Nucleus accumbens (tissue), 56 donors: ENCODE measurements at places on chromosomes 5 and 9.

DNA sequence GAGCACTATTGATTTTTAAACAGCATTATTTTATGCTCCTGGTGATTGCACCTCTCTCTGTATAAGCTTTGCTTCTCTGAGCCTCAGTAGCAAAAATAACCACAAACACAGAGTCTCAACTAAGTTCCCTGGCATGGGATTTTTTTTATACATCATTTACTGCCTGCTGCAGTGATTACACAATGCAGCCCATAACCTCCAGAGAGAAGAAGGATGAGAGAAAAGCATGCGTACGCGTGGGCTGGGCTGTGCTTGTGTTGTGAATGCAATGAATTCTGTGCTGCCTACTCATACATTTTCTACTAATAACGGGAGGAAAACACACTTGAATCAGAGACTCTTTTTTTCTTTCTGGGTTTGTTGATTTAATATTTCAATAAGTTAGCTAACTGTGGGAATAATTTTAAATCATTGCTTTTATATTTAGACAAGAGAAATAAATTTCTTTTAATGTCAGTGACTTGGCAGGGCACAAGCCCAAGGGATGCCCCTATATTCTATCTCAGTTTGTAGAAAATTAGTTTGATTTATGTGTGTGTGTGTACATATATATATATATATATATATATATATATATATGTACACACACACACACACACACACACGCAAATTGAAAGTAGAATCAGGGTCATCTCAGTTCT is 351.5 kb downstream of the MED10 start:
- peak; percentile 46 for DNase-seq

DNA sequence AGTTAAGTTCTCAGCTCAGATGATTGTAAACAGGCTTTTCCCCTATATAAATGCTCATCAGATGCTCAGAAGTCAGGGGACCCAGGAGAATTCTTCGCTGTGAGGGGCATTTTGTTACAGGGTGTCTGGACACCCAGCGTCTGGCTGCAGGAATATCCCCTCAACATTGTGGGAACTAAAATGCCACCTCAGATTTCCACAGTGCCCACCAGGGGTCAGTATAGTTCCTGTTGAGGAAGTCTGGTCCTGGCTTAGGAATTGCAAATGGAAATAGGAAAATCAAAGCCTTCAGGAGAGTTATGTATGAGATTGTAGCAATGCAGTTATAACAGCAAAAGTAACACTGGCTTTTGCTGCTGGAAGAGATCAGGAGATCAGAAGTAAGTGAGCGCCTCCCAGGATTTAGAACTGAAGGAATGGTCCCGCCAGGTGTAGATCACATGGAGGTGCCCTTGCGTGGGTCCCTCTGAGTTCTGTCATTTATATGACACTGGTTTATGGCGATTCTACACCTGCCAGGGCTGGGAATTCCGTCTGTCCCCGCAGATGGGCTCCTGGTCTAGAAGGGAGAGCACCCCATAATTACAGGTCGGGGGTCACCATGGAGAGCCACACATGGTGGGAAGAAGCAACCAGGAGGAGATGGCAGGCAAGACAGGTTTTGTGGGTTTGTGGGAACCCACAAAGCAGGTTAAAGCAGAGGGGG is 47.1 kb upstream of the CTSL start:
- no peak for DNase-seq

DNA sequence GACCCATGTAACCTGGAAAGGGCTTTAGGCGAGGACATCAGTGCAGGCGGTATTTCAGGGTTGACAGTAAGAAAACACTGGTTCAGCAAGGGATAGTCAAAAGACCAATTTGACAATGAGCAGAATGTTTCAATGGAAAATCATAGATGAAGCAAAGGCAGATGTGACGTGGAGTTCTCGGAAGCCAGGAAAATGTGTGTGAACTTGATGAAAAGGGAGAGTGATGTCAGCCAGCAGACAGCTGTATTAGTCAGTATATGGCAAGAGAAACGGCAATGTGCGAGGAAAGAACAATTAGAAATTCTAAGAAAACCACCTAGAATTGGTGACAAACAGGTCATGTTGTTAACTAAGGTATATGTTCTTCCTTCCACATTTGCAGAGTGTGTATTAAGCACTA is 503.9 kb upstream of the DAB2 start:
- no peak for DNase-seq

GRCh38 chr9:135769489-135770202 is 67.7 kb downstream of the KCNT1 start:
- DNase-seq: no peak

DNA sequence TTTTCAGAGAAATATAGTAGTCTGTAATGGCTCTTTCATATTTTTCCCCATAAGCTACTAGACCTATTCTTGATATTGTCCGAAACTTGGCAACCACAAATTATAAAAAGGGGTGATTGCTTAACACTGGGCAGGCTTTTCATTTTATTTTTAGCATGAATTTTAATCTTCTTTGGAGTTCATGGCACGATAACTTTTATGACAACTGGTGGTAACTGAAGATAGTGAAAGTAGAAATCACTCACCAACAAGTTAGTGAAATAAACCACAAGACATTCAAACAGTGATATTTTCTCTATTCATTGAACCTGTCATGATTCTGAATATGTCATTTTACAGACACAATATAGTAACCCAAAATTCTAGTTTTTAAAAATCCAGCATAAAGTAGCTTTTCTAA is 213.9 kb downstream of the PRDM9 start:
- DNase-seq: no peak

DNA sequence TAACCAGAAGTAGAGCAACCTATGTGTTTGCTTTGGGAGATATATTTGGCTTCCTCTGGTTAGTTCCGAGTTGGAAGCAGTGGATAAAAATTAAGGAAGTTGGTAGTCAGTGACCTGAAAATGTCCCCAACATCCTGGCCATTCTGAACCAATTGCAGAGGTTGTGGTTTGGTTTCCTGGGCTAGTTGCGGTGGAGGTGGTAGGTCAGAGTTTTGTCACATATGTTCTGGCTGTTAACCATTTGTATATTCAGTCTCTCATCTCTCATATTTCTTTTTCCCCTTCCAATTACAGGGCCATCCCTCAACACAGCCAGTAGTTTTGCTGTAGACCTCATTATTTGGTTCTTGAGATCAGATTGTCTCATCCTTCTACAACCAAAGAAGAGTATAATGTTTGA is 1026.9 kb downstream of the PTPRD start:
- no peak for DNase-seq

GRCh38 chr9:974996-975739 is 1.3 kb upstream of the DMRT3 start:
- DNase-seq: no peak

- DNase-seq: no peak
These were observed 78.1 kb upstream of the UNC5A start for GRCh38 chr5:176732306-176732705.

DNA sequence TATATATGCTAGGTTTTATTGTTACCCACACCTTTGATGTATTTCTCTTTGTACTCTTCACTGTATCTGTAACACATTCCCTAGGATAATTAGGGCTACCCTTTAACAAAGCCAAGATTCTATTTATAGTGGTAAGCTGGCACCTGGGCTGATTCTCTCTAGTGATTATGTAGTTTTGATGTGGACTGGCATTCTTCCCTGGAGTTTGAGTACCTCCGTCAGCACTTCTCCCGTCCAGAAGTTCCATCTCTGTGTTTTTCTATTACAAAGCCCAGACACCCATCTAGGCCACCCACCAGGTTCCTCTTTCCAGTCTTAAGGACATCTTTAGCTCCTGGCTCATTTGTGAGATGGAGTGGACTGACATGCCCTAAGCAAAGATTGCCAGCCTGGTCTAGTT is 55.9 kb upstream of the CDKN2B start:
- DNase-seq: no peak

DNA sequence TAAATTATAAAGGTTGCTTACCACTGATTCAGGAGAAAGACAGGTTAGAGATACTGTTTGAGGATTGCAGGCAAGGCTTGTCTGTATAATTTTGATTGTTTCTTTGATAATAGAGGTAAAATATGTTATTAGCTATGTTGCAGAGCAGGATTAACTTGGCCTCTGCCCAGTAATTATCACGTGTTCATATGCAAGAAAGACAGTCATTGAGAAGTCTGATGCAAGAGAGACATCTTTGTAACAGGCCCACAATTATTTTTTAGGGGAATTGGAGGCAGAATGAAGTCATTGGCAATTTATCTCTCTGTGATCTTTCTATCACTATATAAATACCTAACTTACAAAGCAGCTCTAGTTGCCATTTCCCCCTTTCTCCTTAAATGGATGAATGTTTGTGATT is 46.0 kb downstream of the SLC44A1 start:
- no peak for DNase-seq

- no peak for DNase-seq
These were observed 131.6 kb upstream of the TAS2R1 start for GRCh38 chr5:9761706-9762105.

GRCh38 chr9:91904588-91905236 is 45.3 kb downstream of the ROR2 start:
- DNase-seq: no peak

DNA sequence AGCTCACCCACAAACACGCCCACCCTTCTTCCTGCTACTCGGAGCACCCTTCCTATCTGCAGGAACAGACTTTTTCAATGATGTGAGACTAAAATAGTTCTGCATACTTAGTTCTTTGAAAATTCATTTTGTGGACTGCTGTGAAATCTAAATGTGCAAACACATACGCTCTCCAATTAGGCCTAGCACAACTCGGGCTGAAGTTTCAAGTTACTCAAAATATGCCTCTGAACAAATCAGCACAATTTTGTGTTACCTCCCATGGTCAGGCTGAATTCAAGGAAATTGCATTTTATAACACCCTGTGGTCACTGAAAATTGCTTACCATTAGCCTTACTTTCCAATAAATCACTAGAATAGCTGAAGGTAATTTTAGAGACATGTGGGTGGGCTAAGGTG is 323.8 kb upstream of the ADCY2 start:
- no peak for DNase-seq

DNA sequence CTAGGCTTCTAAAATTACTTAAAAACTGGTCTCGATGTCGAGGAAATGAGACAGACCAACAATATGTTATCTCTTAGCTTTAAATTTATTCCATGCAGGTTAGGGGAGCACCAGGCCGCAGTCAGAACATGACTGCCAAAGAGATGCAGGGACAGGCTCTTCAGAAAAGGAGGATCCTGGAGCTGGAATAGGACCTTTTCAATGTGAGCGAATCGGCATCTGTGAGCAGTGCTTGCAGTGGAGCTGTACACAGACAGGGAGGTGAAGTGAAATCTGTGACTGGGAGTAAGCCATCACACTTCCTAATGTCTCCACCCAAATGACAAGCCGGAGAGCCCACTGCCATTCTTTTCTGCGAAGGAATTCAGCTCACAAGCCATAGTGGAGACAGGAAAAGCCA is 78.2 kb downstream of the EFNA5 start:
- DNase-seq: no peak

DNA sequence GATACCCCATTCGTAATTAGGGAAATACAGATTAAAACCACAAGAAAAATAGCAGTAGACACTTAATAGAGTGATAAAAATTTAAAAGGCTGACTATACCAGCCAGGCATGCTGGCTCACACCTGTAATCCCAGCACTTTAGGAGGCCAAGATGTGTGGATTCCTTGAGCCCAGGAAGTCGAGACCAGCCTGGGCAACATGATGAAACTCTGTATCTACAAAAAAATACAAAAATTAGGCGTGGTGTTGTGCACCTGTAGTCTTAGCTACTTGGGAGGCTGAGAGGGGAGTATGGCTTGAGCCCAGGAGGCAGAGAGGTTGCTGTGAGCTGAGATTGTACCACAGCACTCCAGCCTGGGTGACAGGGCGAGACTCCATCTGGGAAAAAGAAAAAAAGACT is 72.0 kb downstream of the FCHO2 start:
- no peak for DNase-seq

DNA sequence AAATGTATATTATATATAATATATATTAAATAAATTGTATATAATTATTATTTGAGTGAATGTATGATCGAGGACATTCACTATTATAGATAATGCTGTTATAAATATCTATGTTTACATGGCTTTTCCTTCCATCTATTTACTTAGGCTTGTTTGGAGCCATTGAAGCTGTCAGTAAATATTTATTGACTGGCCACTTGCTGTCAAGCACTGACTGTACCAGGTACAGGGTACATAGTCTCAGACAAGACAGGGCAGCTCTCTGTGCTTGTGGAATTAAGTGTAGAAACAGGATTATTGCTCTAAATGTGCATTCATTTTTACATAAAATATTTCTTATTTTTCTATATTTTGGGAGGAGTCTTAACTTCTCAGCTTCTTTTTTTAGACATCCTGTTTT is 16.4 kb downstream of the FAXDC2 start:
- no peak for DNase-seq

DNA sequence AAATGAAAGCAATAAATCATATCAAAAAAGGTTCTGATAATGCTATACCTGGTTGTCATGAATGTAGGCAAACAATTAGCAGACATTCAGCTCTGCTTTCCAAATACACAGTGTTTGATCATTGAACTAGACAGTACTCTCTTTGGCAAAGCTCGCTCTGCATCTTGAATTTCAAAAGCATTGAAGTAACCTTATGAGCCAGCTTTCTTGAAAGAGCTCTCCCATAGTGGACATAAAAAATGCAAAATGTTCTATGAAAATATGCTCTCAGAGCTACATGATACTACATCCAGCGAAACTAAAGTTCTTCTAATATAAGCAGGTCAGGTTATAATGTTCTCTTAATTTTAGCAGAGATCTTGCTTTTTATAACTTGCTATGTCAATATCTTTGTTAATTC is 533.4 kb downstream of the CSNK1G3 start:
- no peak for DNase-seq

DNA sequence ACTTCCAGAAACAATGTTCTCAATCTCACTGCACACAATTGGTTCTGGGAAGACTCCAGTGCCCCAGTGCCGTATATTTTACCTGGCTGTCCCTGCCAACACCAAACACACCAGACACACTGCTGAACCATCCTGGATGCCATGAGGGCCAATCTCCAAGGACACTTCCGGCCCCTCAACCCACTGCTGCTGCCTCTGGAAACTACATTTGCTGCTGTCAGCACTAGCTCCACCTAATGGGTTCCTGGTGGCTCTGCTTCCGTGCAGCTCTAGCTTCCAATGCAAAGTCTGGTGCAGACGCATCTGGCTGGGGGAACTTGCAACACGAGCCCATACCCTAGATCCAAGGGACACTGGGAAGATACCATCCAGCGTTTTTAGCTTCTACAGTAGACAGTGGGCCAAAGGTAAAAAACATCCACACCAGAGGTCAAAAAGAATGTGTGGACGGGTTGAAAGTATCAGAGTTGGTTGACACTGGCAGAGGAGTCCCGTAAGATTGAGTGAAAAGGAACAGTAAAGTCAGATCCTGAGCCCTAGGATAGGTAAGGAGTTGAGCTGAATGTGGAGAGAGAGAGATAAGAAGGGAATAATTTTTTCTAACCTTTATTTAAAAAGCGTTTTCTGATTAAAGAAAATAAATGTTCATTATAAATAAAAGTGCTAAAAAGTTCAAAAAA is 99.7 kb upstream of the KIF2A start:
- no peak for DNase-seq

GRCh38 chr5:18305288-18305924 is 671.1 kb downstream of the TAF11L14 start:
- no peak for DNase-seq
